ENCODE measurements at places on chromosomes 3 and 15.

DNA sequence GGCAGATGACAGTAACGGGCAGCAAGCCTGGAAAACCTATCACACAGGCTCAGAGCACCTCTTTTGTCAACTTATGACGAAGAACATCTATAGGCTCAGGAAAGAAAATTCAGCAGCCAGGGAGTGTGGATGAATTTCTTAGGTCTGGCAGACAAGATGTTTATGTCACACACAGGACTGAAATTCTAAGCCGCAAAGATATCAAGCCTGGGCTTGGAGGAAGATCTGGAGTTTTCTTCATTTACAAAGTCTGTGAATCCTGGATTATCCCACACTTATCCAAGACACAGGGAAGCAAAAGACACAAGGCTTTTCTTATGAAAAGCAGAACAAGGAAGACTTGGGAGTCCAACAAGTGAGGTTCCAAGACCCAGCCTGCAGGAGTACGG lies 23.4 kb upstream of the CHCHD6 start:
- DNase-seq: no peak

GRCh38 chr3:40490916-40491315 lies 14.0 kb downstream of the ZNF619 start:
- no peak for DNase-seq

DNA sequence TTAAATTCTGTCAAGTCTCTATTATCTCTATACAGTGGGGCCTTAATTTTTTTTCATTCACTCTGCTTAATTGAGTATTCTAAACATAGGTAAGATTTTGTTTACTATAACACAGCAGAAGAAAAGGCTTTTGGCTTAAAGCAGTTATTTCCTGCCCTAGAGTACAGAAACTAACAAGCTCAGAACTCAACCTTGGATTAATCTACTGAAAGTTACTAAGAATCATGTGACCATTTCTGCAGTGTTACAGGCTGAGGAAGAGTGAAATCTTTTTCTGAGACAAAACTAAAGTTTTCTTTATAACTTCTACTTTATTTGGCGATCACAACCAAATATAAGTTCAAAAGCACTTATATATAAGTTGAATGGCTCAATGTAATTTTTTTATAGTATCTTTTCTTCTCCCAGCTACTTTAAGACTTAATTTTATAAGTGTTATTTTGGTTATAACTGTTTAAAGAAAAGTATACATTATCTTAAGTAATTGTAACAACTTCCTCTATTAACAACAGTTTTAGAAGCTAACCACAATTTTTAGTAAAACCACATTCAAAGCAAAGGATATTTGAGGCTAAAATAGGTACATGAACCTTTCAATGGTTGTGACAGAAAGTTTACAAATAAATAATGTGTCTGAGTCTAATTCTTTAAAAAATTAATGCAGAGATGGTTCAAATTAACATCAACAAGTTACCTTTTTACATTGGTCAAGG lies 240.6 kb upstream of the NAALADL2 start:
- no peak for DNase-seq

DNA sequence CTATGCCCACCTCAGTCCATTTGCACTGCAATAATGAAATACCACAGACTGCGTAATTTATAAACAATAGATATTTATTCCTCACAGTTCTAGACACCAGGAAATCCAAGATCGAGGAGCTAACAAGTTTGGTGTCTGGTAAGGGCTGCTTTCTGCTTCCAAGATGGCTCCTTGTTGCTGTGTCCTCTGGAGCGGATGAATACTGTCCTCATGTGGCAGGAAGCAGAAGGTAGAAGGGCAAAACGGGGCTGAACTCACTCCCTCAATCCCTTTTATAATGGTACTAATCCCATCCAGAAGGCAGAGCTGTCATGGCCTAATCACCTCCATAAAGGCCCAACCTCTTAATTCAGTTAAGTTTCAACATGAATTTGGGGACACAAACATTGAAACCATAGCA lies 75.3 kb downstream of the P2RY1 start:
- DNase-seq: no peak

DNA sequence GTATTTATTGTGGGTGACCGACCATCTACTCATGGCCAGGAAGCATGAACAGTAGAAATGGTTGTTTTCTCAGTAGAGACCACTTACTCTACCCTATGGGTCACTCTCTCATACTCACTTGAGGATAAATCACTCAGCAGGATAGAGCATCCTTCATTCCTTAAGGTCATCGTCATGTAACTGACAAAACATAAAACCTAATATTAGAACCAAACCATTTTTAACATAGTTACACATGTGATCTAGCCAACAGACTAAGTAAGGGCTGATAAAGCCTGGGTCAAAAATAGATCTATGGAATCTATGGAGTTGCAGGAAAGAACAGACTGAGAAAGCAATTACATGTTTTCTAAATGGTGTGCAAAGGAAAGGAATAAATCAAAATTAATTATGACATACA lies 769.1 kb downstream of the NTRK3 start:
- DNase-seq: no peak

GRCh38 chr15:35932531-35932930 lies 386.6 kb upstream of the DPH6 start:
- peak; percentile 8 for DNase-seq

DNA sequence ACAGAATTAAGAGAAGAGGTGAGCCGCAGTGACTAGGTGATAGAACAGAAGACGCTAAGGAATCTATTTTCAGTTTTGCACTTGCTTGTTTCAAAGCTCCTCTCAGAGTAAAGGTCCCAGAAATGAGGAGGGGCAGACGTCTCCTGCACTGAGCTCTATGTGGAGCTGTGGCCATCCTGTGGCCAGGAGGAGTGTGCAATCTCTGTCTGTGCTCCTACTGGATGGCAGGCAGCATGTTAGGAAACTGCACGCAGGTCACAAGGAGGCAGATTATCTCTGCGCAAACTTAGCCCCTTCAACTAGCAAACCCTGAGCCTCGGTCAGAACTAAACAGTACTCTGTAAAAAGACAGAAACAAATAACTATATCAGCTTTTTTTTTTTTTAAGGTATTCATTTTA lies 31.1 kb upstream of the PPIB start:
- DNase-seq: no peak

DNA sequence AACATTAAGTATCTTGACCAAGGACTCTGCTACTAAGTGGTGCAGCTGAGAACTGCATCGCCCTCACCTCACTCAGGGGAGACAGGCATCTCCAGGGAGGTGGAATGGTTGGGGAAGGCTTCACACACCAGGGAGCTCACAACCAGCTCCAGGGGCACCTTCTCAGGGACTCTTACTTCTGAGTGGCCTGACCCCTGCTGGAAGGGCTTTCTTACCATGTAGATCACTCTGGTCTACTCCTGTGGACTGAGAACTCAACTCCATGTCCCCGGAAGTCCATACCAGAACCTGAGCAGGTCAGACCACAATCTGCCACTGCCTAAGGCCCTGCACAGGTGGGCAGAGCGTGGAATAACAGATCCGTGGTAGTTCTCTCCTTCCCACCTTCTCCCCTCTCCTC lies 140.5 kb downstream of the TLE3 start:
- DNase-seq: no peak

- DNase-seq: no peak
Measured at GRCh38 chr3:16280671-16281070, 15.7 kb downstream of the OXNAD1 start.

- DNase-seq: no peak
Measured at GRCh38 chr3:192284443-192285072, 442.8 kb downstream of the FGF12 start.

- peak; percentile 61 for DNase-seq
Measured at GRCh38 chr3:168341192-168341815, 245.6 kb upstream of the GOLIM4 start.

DNA sequence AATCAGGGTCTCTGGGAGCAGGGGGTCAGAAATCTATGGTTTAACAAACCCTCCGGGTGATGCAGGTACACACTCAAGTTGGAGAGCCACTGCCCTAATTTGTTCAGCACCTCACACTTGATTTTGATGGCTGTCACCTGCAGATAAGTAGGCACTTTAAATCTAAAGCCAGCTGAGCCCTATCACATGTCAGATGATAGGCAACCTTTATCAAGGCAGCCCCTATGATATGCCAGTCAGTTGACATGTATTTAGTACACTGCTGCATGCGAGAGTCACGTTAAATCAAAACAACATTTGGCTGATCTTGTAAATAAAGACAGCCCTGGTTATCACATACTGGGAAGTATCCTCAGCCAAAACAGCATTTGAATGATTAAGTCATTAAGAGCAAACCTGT lies 104.4 kb upstream of the MCTP2 start:
- no peak for DNase-seq

GRCh38 chr3:66276705-66277274 lies 56.0 kb downstream of the SLC25A26 start:
- DNase-seq: peak; percentile 68

DNA sequence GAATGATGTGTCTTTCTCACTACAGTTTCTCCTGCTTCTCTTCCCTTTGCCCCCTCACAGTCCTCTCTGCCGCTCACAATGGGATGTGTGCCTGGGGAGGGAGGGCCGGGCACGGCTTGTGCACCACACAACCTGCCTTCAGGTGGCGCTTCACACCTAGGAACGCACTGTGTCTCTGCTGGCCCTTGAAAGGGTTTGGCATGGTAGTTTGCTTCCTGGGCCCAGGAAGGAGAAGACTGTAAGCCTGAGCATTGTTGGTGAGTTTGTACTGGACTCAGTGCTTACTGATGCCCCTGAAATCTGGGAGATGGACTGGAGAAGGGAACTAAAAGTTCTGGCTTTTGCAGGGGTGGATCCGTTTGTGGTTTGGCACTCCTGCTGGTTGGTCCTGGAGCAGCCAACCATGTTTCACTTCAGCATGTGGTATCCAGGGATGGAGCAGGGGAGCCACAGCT lies 9.2 kb downstream of the ALPK3 start:
- peak; percentile 46 for DNase-seq

GRCh38 chr3:170443457-170443856 lies 24.8 kb downstream of the CLDN11 start:
- no peak for DNase-seq

GRCh38 chr3:31105438-31106077 lies 211.1 kb upstream of the GADL1 start:
- DNase-seq: no peak

- no peak for DNase-seq
Measured at GRCh38 chr15:39699516-39700374, 82.9 kb downstream of the FSIP1 start.

- DNase-seq: peak; percentile 61
Measured at GRCh38 chr3:167350245-167350862, 29.7 kb downstream of the ZBBX start.

DNA sequence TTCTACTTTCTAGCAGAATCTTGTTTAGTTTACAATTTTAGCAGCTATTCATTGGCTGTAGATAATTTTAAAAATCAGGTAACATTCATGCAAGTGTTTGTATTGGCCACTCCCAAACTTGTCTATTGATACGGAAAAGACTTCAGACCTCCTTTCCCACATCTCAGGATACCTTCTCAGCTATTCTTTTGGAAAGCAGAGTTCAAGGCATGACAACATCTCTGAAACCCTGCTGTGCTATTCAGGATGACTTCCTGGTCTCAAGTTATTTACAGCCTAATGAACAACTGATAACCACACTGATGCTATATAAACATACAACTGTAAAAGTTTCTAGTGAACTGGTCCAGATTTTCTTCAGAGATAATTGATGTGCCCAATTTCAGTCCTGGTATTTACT lies 55.8 kb downstream of the DZIP3 start:
- no peak for DNase-seq

DNA sequence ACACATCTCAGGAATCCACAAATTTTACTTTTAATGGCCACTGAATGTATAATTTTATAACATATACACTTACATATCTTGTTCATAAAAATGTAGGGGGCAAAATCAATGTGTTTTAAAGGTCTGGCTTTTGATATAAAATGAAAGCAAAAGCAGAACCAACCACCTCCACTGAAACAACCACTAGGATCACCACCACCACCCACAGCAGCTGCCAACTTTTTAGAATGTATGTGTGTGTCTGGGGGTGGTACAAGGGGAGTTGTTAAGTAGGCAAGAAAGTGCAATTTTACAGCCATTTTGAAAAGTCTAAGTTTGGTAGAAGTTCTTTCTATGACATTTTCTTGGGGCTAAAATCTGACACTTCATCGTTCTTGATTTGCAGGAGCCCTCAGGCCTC lies 44.0 kb downstream of the OTOL1 start:
- no peak for DNase-seq

DNA sequence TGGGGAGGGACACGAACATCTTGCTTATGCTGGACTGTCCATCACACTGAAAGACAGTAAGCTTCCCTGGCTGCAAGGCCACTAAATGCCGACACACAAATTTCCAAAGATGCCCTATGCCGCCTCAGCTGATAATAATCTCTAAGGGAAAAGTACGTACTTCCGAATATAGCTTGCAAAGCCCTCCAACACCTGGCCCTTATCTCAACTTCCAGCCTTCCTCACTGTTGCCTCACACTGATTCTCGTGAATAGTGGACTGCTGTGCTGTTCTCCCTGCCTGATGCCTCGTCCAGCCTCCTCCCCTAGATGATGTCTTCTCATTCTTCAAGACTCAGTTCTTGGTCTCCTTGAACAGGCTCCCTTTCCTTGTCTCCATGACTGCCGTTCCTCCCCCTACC lies 72.3 kb downstream of the CD47 start:
- no peak for DNase-seq

GRCh38 chr3:49937090-49937489 lies 2.9 kb upstream of the RBM6 start:
- DNase-seq: no peak

DNA sequence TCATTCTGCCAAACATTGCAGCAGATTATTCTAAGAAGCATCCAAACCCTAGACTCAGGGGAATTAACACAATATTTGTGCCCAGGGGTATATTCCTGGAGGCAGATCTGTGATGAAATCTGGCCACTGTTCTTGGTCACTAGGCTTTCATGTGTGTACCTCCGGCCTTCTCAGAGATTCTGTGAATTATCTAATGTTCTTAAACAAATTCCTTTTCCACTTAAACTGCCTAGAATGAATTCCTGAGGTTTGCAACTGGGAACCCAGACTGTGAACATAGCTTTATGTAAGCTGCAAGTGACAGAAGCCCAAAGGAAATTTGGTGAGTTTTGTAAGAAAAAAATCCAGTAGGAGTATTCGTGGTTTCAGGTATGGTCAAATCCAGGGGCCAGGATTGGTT lies 20.7 kb upstream of the CTNNB1 start:
- no peak for DNase-seq

GRCh38 chr3:136427236-136427635 lies 177.1 kb downstream of the PCCB start:
- DNase-seq: no peak

- DNase-seq: no peak
Measured at GRCh38 chr3:73432023-73432705, 192.6 kb downstream of the PDZRN3 start.

- DNase-seq: no peak
Measured at GRCh38 chr15:25582886-25583285, 144.1 kb upstream of the UBE3A start.

DNA sequence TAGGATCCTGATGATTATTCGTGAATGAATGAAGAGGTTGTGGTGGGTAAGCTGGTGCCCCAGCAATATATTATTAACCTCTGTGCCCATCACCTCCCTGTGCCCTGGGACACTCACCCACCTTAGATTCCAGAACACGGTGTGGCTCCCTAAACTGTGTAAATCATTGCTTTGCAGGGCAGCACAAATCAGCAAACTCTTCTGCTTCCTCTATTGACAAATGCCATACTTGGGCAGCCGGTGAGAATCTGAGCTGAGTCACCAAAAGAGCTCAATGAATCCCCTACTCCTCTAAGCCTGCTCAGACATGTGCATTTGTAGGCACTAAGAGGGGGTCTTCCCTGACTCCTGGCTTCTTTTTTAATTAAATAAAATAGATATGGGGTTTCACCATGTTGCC lies 15.7 kb downstream of the UQCC5 start:
- DNase-seq: no peak

GRCh38 chr15:100720406-100720967 lies 118.1 kb downstream of the ASB7 start:
- no peak for DNase-seq
